Hematopoietic multipotent progenitor cell treated with erythropoietin and hydrocortisone succinate and interleukin-3 and kit ligand, for 6 days (in vitro differentiated cells): ENCODE measurements at places on chromosomes 2 and 18.
A peak's percentile ranks its signal among the peaks of the same experiment; 100 is the strongest.

GRCh38 chr2:239157269-239157668, 243.6 kb downstream of the HDAC4 start:
- no peak for DNase-seq

DNA sequence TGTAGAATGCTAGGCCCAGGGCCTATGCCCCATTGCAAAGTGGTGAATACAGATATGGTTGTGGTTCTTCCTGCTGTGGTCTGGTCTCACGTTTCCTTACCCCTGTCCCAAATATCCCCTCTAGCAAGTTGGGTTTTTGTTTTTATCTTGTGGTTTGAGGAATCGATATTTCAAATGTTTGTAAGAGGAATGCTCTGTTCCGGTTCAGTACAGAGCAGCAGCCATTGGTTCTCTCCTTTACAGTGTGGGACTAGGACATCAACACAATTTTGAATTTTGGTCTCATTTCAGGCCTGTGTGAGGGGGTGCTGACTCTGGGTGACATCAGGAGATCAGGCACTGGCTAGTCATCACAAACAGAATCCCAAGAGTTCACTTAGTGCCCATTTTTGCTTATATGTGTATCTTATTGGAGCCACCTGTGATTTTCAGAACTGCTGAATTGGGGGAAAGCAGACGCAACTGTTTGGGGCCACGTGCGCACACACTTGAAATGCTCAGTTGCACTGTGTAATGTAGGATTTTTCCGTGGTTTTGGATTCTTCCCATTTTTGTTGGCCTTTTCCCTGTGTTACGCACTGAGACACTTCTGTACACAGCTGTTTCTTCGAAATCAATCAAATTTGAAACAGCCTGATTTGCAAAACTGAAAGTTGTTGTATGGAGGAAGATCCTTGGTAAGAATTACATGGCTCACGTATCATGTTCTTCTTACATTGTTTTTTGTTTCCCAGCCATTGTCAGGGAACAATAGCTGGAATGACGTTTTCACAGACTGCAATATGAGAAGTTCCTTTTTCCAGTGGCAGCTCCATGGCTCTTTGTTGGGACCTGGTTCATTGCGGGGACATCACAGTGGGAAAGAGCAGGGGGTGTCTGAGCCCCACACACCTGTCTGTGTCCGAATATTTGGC, 8.6 kb downstream of the SH3BP4 start:
- DNase-seq: no peak

DNA sequence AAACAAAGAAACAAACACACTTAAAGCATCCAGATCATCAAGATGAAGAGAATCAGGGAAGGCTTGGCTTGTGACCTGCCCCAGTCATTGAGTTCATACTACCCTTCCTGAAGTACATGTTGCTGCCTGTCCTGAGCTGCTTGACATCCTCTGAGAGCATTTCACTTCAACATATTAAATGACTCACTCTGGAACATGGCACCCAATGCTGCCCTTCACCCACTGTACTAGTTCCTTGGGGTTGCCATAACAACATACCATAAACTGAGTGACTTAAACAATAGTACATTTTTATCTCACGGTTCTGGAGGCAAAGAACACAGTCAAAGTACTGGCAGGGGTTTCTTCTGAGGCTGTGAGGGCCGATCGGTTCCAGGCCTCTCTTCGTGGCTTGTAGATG, 371.3 kb downstream of the RNF144A start:
- no peak for DNase-seq

DNA sequence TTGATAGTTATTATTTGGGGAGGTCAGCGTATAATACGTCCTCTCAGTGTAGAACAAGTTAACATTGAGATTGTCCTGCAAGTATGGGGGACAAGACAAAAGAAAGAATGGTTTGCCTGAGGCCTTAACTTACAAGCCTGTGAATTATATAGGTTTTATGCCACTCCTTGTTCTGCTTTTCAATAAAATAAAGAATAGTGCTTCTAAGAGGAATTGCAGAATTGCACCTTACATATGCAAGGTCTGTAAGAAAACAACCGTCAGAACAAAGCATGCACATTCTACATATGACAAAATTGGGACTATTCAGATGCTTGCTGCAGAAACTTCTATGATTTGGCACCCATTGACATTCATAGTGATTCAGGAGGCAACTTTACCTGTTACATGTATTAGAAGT, 785.0 kb downstream of the NR4A2 start:
- DNase-seq: no peak

DNA sequence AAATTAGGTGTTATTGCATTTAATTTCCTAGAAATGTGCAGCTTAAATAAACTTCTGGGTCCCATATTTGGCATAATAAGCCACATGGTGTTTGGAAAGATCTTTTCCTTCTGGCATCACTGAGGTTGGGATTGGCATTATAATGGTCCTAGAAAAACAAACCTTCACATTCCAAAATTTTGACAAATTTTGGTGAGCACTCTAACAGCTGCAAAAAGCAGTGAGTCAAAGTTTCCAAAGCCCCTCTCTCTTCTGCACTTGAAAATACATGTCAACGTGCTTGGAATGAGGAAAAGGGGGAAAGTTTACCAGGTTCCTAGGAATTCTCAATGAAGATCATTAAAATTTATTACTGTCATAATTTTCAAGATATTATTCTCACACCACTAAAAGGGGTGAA, 77.8 kb upstream of the STK17B start:
- no peak for DNase-seq

DNA sequence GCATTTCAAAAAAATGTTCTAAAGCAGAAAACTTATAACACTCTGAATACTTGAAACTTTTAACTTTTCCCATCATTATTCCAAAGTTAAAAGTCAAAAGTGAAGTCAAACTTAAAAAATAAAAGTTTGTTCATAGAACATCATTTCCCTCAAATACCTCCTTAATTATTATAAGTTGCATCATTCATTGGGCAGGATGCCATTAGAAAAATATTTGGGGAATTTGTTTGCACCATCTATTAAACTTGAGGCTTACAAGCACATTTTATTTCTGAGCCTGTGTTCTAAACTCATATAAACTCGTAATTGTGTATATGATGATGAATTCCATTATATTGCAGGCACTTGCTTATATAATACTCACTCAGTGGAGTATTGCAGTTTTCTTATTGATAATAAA, 588.0 kb upstream of the NRXN1 start:
- DNase-seq: no peak

DNA sequence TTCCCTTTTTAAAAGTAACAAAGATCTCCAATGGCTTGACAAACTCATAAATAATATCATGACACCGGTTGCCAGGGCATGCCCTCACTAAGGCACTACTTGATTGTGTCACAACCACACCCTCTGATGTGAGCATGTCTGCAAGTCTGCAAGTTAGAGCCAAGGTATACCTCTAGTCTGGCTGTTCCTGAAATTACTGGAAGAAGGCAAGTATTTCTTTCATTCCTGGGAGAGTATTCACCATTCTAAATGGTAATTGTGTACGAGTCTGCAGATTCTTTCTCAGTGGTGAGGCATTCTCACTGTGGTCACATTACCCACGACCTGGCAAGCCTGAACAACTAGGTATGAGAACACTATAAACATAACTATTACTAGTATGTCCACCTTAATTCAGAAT, 25.7 kb upstream of the RNU4ATAC start:
- no peak for DNase-seq

DNA sequence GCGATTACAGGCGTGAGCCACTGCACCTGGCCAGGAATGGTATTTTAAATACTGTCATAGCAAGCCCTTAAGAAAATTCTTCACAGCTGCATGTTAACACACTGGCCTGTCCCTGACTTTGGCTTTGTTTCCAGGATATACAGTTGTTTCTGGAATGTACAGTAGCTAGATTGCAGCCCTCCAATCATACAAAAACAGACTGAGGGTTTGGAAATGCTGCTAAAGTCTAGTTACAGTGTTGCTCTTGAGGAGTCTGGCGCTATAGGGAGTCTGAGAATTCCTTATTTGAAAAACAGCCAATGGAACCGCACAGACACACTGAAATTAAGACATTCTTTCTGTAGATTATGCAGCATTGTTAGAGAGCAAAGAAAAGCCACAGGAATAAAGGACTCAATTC, 37.7 kb downstream of the STON1 start:
- no peak for DNase-seq

DNA sequence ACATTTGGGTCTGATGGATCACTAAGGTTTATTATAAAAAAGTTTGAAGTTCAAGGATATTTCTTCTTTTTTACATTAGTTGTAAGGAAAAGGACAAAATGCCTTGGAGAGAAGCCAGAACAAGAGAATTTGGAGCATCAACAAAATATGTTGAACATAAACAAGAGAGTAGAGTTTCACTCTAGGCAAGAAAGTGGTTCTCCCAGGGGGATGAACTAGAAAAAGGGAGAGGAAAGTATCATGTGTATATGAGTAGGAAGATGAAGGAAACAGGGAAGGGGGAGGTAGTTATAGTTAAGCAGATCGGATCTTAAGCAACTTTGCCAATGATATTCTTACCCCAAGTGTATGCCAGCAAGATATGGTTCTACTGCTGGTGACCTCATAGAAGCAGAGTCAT, 63.8 kb upstream of the GALNT3 start:
- no peak for DNase-seq

DNA sequence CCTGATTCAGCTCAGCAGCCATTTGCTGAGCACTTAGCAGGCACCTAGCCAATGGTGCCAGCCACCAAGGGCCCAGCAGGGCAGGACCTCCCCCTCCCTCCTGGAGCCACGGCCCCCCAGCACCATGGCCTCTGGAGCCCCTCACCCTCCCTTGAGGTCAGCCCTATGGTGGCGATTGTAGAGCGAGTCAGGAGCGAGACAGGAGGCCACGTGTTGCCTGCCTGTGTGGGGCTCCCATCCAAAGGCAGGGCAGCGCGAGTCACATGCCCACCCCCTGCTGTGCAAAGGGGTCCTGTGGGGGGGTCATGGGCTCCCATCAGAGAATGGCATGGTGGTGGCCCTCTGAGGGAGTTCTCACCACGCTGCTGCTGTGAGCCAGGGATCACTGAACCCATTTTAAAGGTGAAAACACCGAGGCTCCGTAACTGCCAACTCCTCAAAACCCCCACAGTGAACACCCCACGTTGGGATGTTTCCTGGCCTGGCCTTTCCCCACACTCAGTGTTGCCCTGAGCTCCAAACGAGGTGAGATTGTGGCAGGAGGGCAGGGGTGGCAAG, 35.6 kb downstream of the RAMP1 start:
- DNase-seq: no peak

DNA sequence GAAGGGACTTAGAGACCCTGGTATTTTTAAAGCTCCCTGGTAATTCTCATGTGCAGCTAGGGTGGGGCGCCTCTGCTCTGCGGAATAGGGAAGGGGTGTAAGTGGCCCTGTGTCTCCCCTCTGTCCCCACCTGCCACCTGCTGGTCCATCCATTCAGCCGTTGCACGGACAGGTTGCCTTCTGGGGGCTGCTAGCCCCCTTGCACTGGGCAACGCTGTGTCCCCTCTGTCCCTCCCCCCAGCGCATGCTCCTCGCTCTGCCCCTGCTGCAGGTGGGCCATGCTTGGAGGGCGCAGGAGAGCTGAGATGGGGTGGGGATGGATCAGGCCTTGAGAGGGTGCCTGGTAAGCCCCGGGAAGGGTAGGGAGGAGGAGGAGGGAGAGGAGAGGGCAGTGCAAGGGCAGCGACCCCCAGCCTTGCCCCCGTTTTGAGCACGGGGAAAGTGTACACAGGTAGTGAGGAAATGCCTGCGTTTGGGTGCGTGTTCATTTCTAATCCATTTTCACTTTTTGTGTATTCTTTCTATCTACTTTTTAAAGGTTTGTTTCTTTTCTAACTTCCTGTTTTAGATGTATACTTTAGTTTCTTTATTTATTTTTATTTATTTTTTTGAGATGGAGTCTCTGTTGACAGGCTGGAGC, 23.9 kb downstream of the RRM2 start:
- no peak for DNase-seq

DNA sequence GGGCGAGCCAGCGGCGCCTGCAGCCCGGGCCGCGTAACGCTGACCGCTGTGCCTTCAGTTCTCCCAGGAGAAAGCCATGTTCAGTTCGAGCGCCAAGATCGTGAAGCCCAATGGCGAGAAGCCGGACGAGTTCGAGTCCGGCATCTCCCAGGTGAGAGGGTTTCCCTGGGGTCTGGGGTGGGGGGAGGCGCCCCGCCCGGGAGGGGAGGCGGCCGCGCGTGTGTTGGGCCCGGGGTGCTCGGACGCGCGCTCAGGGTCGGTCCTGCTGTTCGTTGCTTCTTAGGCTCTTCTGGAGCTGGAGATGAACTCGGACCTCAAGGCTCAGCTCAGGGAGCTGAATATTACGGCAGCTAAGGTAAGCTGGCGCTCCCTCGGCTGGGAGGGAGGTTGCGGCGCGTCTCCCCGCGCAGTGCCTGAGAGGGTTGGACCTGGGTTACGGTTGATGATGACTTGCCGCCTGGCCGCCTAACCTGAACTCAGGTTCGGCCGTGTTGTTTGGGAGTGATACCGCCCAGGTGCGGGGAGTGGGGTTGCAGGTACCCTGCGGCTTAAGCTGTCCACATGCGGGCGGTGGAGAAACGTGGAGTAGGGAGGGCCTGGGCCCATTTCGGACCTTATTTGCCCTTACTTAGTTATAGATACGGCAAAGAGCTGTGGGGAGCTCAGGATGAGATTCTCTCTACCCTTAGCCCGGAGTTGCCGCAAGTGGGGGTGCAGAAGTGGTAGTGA, 638 bp downstream of the RPS7 start:
- peak; percentile 52 for DNase-seq

- no peak for DNase-seq
Measured at GRCh38 chr18:22346953-22347605, 70.6 kb downstream of the CTAGE1 start.

DNA sequence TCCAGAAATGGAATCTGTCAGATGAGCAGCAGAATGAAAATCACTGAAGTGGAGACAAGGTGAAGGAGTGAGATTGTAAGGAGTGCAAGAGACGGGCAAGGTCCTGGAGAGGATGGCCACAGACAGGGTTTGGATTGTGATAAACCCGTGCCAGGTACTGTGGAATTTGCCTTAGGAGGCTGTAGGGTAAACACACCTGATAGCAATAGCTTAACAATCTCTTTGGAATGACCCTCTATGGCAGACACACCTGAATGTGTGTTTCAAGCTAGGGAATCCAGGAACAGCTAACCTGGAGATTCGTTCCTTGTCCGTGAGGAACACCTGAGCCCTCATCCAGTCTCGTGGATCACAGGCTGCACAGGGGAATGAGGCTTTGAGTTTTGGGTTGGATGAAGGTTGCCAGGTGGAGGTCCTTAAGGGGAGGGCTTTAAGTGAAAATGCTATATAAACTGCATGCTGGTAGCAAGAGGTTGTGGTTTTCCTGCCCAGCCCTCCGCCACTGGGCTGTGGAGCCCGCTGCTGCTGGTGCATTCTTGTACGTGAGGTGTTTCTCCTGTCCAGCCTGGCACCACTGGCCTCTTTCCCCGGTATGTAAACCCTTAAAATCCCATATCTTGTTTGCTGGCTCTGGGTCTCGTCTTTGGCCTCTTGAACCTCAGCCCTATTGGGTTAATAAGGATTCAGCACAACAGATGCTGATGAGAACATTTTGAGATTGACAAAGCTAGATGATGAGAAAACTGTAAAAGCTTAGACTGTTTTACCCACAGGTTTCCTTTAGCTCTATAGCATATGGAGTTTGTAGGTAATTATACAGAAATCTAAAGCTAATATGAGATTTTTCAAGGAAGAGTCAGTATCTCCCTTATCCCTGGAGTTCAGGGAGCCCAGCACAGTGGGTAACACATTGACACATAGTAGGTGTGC, 117.9 kb downstream of the ARHGAP15 start:
- DNase-seq: no peak

- no peak for DNase-seq
Measured at GRCh38 chr2:6639929-6640620, 225.6 kb downstream of the CMPK2 start.

GRCh38 chr2:63046552-63046951, 4.1 kb upstream of the OTX1 start:
- no peak for DNase-seq

GRCh38 chr2:10863837-10864236, 47.9 kb upstream of the KCNF1 start:
- peak; percentile 70 for DNase-seq

- DNase-seq: peak; percentile 9
Measured at GRCh38 chr2:108612153-108612513, 77.9 kb downstream of the LIMS1 start.
